ENCODE measurements at places on chromosomes 16 and 17.

DNA sequence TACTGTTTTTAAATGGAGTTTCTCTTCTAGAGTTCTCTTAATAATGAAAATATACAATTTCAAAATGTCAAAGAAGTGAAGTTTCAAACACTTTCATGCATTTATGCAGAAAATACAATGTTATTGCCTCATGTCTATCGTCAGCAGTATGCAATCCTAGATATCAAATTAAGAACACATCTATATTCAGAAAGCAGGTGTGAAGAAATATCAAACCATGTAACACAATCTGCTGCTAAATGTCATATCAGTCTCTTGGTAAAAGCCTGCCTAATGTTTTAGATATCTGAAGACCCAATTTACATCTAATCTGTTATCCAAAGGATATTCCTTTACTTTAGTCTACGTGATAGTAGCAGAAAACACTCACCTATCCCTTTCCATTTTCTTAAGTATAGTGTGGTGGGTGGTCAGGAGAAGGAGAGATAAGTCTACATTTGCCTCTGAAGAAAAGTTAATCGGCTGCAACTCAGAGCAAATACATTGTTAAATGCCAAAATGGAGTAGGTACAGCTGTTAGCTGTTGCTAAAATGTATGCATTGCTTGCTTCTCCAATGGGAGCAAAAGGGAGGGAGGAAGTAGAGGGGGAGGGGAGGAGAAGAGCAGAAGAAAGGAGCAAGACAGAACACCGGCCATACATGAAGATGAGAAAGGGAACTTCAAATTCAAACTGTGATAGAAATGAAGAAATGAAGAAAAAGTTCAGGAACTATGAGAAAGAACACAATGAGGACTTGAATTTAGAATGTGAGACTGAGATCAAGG is 64.9 kb downstream of the ITFG1 start:
- no peak for DNase-seq

GRCh38 chr16:26791169-26791568 is 275.6 kb upstream of the C16orf82 start:
- no peak for DNase-seq

- peak; percentile 71 for DNase-seq
Observed at GRCh38 chr17:8409966-8410882, 12.6 kb upstream of the RNF222 start.

GRCh38 chr17:61139219-61139618 is 260.4 kb upstream of the TBX2 start:
- DNase-seq, result peak; percentile 32

- no peak for DNase-seq
Observed at GRCh38 chr17:74759941-74760340, 11.5 kb downstream of the NHERF1 start.

DNA sequence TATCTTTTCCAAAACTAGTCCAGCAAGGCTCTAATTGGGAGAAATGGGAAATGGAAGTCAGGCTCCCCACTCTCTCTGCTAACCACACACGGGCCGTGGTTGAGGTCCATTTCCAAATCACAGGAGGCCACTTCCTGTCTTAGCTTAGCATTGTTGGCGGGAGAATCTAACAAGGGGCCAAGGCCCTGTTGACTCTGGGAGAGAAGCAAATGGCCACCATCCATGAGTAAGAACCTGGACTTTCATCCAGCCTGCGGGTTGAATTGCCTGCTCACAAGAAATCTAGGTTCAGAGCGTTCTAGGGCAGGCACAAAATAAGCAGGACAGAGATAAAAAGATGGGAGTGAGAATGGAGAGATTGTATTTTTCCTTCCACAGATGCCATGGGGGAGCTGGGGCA is 5.7 kb downstream of the FAM20A start:
- DNase-seq, result no peak

DNA sequence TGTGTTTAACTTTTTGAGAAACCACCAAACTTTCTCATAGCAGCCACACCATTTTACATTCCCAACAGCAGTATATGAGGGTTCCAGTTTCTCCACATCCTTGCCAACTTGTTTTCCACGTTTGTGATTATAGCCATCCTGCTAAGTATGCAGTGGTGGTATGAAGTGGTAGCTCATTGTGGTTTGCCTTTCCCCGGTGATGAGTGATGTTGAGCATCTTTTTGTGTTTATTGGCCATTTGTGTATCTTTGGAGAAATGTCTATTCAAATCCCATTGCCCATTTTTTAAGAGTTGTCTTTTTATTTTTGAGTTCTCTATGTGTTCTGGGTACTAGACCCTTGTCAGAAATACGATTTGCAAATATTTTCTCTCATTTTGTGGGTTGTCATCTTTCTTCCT is 17.4 kb downstream of the SF3B3 start:
- no peak for DNase-seq

GRCh38 chr16:30844671-30845449 is 49.0 kb downstream of the BCL7C start:
- DNase-seq, result peak; percentile 75

DNA sequence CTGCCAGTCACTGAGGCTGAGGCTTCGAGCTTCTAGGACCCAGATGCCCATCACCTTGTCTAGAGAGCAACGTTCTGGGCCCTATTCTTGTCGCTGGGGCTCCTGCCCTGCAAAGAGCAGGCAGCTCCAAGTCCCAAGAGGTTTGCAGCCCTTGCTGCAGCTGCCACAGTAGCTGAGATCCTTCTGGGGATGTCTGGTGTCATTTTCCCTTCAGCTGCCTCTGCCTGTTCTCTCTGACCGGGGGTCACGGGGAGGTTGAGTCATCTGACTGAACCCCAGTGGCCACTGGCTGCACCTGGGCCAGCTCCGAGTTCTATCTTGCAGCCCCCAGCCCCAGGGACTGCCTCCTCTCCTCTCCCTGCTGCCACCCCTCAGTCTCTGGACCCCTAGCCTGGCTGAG is 4.9 kb downstream of the WSCD1 start:
- no peak for DNase-seq

GRCh38 chr16:31430380-31431052 is 2.4 kb upstream of the COX6A2 start:
- DNase-seq, result no peak

- DNase-seq, result no peak
Observed at GRCh38 chr17:8147805-8148404, 4.3 kb downstream of the PER1 start.

GRCh38 chr16:75108792-75109731 is 7.5 kb downstream of the LDHD start:
- peak; percentile 74 for DNase-seq

DNA sequence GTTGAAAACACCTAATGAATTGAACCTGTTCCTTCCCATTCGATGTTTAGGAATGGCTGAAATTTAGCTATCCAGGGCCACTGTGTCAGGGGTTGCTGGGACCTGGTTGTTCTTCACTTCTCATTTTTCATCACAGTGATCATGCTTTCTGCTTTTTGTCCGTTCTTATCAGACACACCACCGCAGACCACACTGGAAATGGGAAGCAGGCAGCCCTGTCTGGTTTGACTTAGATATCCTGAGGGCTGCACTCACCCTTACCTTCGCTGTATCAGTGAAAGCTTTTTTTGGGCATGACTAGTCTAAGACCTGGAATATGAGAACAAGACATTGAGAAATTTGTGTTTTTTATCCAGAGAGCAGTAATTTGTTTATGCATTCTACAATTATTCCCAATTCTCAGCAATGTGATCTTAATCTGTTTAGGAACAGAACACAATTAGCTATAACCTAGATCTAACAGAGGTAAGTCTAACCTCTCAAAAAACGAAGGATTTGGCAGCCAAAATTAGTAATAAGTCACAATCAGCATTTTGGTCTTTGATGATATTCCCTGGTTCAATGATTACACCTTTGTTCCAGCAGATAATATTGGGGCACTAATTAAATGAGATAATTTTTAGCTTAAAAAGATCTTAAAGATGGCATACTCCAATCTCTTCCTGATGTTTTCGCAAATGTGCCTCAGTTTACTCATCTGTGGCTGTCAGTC is 126.0 kb upstream of the GOT2 start:
- no peak for DNase-seq

GRCh38 chr17:62913991-62914570 is 52.0 kb upstream of the TANC2 start:
- DNase-seq, result no peak

DNA sequence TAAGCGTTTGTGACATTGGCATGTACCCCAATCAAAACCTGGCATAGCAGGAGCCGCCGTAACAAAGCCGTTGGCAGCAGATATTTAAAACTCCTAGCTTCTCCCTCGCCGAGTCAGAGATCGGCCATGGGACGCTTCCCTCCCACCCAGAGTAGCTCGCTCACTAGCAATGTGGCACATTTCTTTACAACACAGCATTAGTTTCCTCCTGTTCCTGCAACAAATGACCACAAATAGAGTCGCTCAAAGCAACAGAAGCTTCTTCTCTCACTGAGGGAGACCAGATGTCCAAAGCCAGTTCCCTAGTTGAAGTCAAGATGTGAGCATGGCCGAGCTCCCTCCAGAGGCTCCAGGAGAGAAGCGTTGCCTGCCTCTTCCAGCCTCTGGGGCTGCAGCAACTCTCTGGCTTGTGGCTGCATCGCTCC is 106.7 kb downstream of the RBFOX3 start:
- no peak for DNase-seq

- no peak for DNase-seq
Observed at GRCh38 chr17:9487406-9487805, 88.2 kb downstream of the STX8 start.

DNA sequence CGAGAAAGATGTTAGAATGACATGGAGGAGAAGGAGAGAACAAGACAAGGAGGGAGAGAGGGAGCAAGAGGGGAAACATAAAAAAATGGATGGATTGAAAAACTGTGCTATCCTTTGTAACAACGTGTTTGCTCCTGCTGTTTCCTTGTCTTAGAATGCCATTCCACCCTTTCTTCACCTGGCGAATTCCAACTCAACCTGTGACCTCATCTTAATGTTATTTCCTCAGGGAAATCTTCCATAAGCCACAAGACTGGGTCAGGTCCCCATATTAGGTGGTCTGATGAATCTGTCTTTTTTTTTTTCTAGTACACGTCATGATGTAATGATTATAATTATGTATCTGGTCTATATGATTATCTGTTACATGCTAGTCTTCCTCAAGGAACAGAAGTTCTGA is 195.0 kb upstream of the MAF start:
- no peak for DNase-seq

GRCh38 chr17:43661699-43662412 is at the start of gene MEOX1:
TSS of gene MEOX1 (minus strand) at chr17:43661922. CDS start at chr17:43661534, 388 bp downstream.
- DNase-seq, result no peak

DNA sequence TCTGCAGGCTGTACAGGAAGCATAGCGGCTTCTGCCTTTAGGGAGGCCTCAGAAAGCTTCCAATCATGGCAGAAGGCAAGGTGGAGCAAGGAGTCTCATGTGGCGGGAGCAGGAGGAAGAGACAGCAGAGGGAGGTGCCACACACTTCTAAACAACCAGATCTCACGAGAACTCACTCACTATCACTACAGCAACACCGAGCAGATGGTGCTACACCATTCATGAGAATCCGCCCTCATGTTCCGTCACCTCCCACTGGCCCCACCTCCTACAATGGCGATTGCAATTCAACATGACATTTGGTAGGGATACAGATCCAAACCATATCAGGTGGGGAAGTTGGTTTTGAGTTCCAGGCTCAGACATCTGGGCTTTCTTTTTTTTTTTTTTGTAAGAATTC is 31.9 kb upstream of the NUDT7 start:
- DNase-seq, result no peak

- DNase-seq, result no peak
Observed at GRCh38 chr17:68141050-68141449, 105.5 kb downstream of the KPNA2 start.

- no peak for DNase-seq
Observed at GRCh38 chr17:75060434-75061054, 13.5 kb downstream of the KCTD2 start.

- DNase-seq, result no peak
Observed at GRCh38 chr17:67326440-67326839, 39.9 kb downstream of the PSMD12 start.

DNA sequence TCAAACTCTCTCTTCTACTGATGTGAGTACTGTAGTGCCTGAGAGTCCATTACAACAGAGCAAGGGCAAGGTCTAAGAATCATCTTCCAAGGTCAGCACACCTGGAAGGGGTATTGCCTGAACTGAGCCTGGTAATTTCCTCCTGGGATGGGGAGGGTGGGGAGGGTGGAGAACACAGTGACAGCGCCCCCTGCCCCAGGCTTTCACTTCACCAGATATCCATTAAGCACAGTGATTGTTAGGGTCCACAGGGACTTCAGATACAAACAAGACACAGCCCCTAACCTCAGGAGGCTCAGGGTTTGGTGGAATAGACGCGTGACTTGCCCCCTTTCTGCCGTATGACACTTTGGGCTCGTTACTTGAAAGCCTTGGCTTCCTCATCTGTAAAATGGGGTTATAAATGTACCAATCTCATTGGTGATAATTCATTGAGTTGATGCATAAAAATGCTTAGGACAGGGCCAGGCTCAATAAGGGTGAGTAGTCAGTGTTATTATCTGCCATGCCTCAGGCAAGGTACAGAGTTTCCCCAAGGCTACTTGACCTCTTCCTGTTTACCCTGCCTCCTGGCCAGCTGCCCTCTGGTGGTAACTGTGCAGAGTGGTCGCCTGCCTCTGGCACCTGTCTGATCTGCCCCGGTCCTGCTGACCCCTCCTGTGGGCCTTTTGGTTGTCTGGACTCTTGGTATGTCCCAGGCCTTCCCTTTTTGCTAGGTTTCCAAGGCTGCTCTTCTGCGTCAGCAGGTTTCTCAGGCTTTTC is 13.1 kb upstream of the BRD7 start:
- no peak for DNase-seq

DNA sequence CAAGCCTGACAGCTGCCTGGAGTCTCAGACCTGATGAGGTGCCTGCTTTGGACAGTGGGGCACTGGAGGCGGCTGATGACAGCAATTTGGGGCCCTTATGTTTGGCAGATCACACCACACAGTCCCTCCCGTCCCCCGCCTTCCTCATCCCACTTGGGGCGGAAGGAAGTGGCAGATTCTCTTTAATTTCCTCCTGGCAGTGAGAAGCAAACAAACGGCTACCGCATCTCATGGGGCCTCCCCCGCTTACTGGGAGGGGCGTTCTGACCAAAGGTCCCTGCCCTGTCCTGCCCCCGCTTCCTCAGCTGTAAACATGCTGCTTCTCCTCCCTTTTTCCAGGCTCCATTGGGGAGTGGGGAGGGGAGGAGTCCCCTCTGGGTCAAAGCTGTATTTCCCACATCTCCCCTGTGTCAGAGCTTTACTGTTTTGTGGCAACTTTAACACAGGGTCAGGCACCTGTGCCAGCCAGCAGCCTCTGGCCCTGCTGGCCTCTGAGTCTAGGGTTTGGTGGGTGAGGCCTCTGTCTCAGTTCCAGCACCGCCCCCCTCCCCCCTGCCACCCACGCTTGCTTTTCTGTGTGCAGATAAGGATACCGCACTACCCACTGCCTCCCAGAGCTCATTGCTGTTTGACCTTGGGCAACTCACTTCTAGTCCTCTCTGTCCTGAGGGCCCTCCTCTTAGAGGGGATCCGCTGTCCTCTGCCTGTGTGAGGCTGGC is 5.4 kb upstream of the NFATC3 start:
- DNase-seq, result peak; percentile 63

DNA sequence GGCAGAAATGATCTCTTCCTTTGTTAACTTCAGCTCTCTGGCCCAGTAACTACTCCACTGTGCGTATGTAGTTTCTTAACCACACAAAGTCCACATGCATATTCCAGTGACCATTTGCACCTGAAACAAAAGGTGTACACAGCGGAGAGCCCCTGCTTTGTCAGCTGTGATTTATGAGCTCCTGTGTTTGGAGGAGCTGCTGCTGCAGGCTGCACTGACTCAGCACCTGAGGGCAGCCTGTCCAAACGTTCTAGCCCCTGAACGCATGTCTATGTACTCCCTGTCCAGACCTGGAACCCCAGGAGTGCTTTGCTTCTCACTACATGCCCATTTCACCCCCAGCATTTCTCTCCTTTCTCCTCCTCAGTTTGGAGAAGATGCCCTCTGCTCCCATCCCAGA is 216.1 kb downstream of the ABCC12 start:
- DNase-seq, result no peak
